ENCODE measurements at places on chromosomes 3 and 15.

- no peak for DNase-seq
Observed at GRCh38 chr3:152769523-152769922, 65.4 kb upstream of the P2RY1 start.

GRCh38 chr3:69085833-69086722 is 1.3 kb downstream of the ARL6IP5 start:
- DNase-seq: peak; percentile 33

- no peak for DNase-seq
Observed at GRCh38 chr3:20080956-20081554, 40.8 kb downstream of the KAT2B start.

DNA sequence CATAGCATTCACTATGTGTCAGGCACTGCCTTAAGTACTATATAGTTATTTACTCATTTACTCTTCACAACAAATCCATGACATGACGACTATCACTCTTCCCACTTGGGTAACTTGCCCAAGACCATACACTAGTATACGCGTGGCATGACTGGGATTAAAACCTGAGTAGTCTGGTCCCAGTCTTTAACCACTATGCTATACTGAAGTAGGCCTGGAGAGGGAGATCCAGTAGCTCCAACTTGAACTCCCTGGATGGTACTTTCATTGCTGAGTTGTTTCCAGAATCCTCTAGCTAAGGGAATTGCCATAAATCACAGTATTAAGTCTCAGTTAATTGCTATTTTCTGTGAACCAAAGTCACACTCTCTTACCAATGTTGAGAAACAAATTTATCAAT is 116.2 kb upstream of the LSAMP start:
- no peak for DNase-seq

GRCh38 chr15:41570764-41571163 is 11.8 kb downstream of the TYRO3 start:
- DNase-seq: no peak

GRCh38 chr3:152126260-152126659 is 142.5 kb upstream of the MBNL1 start:
- DNase-seq: no peak

DNA sequence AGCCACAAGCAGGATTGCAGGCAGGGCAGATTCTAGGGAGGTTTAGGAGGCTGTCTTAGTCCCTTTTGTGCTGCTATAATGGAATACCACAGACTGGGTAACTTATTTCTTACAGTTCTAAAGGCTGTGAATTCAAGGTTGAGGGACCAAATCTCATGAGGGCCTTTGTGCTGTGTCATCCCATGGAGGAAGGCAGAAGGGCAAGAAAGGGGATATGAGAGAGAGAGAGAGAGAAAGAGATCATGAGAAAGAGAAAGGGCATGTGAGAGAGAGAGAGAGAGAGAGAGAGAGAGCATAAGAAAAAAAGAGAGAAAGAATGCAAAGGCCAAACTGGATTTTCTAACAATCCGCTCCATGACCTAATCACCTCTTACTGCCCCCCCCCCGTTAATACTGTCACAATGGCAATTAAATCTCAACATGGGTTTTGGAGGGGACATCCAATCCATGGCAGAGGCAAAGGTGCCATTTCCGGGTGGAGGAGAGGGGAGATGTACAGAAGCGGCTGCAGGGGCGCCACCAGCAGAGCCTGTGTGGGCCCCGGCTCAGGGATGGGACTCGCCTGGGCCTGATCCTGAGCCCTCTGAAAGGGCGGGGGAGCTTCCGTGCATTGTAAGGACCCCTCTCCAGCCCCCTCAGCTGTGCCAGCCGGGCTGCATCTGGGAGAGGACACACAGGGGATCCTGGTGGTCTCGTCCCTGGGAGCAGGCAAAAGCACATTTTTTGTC is 20.5 kb downstream of the MRPS11 start:
- DNase-seq: no peak

DNA sequence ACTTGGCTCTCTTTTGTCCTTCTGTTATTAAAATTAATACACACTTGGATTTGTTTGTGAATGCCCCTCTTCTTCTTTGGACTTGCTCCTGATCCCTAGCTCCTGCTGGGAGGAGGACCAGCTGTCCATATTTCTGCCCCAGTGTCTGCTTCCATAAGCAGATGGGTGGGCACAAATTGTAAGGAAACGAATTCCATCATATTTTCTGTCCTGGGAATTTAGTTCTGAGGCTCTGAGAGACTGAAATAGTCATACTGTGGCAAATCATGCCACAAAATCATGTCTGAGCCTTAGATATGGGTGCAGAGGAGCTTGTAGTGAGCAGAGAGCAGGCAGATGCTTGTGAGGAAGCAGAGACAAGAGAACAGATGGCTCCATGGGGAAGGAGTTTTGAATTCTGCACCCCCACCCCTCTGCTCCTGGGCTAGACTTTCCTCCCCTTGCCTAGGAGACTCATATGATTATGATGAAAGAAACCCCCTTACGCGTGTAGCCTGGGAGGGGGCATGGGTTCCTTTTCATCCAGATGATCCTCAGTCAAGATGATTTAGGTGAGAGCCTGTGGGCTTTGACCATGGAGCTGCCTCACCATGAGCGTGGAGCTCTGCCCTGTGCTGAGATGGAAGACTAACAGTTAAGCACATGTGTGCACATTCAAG is 50.6 kb downstream of the SV2B start:
- DNase-seq: no peak

GRCh38 chr3:157606011-157606851 is 103.0 kb upstream of the VEPH1 start:
- DNase-seq: peak; percentile 12

- no peak for DNase-seq
Observed at GRCh38 chr3:9889405-9889804, 1.0 kb upstream of the JAGN1 start.

DNA sequence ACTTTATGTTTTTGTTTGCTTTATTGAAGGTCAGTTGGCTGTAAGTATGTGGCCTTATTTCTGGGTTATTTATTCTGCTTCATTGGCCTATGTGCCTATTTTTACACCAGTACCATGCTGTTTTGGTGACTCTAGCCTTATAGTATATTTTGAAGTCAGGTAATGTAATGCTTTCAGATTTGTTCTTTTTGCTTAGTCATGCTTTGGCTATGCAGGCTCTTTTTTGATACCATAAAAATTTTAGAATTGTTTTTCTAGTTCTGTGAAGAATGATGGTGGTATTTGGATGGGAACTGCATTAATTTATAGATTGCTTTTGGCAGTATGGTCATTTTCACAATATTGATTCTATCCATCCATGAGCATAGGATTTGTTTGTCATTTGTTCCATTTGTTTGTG is 63.5 kb upstream of the TTC14 start:
- DNase-seq: no peak

GRCh38 chr3:32684029-32684799 is 774 bp upstream of the CNOT10 start:
- DNase-seq: no peak

DNA sequence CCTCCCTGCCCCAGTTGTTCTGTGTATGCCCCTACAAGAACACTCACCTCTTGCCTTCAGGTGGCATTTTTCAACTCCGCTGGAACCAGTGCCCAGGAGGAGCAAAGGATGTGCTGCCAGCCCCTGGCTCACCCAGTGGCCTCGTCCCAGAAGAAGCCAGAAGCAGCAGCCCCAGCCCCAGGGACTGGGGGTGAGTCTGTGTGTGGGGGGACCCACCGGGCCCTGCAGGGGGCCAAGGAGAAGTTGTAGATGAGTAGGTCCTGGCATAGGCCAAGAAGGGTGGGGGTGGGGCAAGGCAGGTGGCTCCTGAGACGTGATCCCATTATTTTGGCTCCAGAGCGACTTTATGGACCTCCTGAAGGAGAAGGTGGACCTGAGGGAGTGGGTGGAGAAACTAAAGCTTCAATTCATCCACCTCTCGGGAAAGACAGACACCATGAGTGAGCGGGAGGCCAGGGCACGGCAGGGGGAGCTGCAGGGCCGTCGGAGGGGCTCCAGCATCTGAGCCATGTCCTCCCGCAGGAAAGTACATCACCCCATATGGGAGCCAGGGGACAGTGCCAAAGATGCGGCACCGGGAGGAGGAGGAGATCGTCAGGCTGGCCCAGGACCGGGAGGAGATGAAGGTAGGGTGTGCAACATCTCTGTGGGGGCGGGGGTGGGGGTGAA is 29.3 kb downstream of the NGRN start:
- no peak for DNase-seq

GRCh38 chr15:71761649-71762048 is 48.7 kb upstream of the NR2E3 start:
- no peak for DNase-seq

- no peak for DNase-seq
Observed at GRCh38 chr3:151537726-151538125, 76.9 kb upstream of the IGSF10 start.

- DNase-seq: no peak
Observed at GRCh38 chr3:35638980-35639253, 408 bp upstream of the ARPP21 start.

GRCh38 chr3:48157950-48158376 is 30.3 kb downstream of the CDC25A start:
- DNase-seq: peak; percentile 24

- DNase-seq: no peak
Observed at GRCh38 chr3:58751882-58752567, 85.5 kb upstream of the FAM3D start.

- DNase-seq: no peak
Observed at GRCh38 chr3:50671331-50671730, 3.4 kb upstream of the DOCK3 start.

GRCh38 chr3:36734742-36735141 is 29.6 kb downstream of the DCLK3 start:
- DNase-seq: no peak

DNA sequence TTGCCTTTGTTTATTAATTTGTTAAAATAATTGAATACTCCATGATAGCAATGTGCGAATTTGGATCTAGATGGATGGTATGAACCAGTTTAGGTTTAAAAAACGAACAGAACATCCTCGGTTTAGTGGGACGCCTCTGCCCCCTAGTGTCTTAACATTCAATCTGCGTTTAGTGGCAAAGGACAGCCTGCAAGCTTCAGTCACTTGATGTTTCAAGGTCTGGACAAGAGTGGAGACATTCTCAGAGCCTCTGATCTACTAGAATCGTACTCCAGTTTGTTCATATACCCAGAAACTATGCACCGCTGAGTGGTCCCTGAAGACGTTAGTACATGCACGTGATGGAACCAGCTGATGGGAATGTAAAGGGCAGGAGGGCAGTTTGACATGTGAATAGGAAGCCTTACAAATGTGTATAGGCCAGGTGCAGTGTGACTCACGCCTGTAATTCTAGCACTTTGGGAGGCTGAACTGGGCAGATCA is 17.8 kb upstream of the ATP13A4 start:
- peak; percentile 5 for DNase-seq

- no peak for DNase-seq
Observed at GRCh38 chr15:66323312-66323928, 30.1 kb downstream of the DIS3L start.

GRCh38 chr15:79314186-79314585 is 3.3 kb downstream of the TMED3 start:
- DNase-seq: no peak

DNA sequence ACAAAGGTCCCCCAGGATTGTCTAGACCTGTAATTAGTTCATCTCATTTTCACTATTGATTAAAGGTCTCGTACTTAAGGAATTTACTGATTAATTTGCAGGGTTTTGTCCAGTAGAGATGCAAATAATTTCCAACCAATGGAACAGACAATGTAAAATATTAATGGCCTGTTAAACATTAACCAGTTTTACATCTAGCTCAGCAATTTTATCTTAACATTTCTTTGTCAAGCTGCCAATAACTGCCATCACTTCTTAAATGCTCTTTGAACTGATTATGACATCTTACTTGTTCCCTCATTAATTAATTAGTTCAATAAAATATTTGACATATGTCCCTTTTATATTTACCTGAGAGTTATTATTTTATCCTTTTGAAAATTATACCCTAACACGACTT is 9.4 kb upstream of the STRIT1 start:
- no peak for DNase-seq

DNA sequence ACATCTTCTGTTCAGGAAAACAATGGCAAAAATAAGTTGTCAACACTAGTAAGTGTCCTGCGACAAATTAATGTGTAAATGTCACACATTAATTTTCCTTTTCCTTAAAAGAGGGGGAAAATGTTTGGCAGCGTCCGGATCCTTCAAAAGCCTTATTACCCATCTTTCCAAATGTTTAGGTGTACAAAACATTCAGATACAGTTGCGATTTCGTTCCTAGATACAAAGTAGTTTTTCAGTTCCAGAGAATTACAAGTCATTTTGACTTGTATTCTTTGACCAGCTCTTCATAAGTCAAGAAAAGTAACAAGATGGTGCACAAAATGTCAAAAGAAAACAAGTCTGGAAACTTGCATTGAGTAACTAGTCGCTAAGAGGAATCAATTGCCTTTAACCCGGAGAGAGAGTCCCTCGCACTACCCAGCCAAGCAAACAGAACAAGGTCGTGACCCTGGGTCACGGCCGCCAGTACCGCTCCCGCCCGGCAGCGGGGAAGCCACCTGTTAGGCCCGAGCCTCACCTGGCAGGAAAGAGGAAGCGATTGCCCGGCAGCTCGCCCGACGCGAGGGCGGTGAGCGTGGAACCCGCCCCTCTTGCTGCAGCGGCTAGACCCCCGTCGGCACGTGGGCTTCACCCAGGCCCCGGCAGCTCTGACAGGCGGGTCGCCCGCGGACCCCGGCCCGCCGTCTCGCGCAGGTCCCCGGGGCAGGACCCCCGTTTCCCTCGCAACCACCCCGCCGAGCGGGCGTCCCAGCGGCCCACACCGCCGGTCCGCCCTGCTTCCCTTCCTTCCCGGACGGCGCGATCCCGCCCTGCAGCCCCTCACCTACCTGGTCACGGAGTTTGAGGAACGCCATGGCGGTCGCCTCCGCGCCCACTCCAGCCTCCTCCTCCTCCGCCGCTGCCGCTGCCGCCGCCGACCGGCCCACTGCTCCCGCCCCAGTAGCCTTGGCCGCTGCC is 61.0 kb upstream of the ANKRD28 start:
- peak; percentile 16 for DNase-seq

GRCh38 chr3:134307425-134307824 is 56.8 kb upstream of the RYK start:
- no peak for DNase-seq

DNA sequence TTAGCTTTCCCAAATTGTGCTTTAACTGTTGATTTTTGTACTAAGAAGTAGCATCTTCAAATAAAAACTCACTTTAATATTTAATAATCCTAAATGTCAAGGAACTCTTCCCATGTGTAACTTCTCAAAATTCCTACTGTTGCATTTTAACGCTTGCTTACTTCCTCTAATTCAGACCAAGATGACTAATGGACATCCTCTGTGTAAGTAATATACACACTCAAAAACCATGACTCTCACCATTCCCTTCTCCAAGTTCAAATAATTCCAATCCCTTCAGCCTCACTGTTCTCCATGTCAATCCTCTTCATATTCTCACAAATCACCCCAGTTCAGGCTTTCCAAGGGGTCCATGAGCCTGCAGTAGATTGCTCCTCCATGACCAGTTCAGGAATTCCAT is 13.0 kb downstream of the MRPL46 start:
- DNase-seq: no peak
